Suprapubic skin (tissue), 4 donors: ENCODE measurements at places on chromosomes 5 and 9.

DNA sequence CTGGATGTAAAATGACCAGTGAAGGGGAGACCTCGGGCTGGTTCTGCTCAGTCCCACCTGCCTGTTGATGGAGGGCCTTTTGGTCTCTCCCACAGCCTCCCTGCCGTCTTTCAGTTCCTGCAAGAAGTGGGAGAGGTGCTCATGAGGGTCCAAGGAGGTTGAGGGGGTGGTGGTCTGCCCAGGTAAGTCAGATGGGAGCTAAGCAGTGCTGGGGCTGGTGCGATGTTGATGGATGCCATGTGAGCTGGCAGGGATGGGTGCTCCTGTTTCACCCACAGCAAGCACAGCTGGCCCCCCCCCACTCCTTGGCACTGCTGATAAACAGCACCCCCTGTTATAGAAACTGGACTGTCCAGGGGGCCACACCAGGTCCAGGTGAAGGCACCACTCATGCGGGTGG, 145.6 kb downstream of the NSG2 start:
- no peaks in the 10 kb centered on the region for H3K4me1 ChIP-seq
- H3K4me3 ChIP-seq = no peak overlapping the region
- H3K27ac ChIP-seq = no peak overlapping the region
- no peak for DNase-seq
- H3K36me3 ChIP-seq = no peaks in the 10 kb centered on the region

DNA sequence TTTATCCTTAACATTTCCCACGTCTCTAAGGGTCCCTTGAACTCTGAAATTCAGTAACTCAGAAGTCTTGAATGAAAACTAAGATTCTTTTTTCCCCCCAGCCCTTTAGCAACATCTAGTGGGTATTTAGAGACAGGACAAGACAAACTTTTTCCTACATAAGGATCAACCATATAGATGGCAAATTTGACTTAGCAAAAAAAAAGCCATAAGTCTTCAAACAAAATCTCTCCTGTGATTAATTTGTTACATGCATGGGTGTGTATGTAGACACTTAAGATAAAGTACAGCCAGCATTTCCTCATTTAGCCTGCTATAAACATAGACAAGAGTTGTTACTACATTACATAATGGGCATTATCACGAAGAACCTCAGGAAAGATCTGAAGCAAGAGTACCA, 29.1 kb upstream of the ANKRD31 start:
- H3K4me3 ChIP-seq = no peak overlapping the region
- H3K27ac ChIP-seq = no peak overlapping the region
- no peak for DNase-seq
- no peaks in the 10 kb centered on the region for H3K4me1 ChIP-seq
- H3K27me3 ChIP-seq = peaks cover 3% of the 10 kb centered on the region
- no peaks in the 10 kb centered on the region for H3K36me3 ChIP-seq

DNA sequence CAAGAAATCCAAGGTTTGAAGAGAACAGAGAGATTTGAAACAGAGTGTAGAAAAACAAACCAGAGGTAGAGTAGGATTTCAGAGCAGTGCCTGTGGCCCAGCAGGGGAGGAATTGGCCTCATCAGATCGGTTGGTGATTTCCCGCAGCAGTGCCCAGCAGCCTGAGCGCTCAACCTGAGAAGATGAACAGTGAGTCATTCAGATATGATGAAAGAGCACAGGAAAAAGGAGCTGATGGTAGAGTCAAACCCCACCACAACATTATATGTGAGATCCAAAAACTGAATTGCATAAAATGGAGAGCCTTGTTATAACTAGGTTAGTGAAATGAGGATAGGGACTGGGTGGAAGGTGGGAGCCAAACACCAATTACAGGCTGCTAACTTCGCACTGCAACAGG, 248.9 kb downstream of the PIK3R1 start:
- DNase-seq = no peak
- peaks cover 22% of the 10 kb centered on the region for H3K4me1 ChIP-seq
- H3K27ac ChIP-seq = no peak overlapping the region
- H3K4me3 ChIP-seq = no peak overlapping the region
- H3K27me3 ChIP-seq = no peaks in the 10 kb centered on the region

DNA sequence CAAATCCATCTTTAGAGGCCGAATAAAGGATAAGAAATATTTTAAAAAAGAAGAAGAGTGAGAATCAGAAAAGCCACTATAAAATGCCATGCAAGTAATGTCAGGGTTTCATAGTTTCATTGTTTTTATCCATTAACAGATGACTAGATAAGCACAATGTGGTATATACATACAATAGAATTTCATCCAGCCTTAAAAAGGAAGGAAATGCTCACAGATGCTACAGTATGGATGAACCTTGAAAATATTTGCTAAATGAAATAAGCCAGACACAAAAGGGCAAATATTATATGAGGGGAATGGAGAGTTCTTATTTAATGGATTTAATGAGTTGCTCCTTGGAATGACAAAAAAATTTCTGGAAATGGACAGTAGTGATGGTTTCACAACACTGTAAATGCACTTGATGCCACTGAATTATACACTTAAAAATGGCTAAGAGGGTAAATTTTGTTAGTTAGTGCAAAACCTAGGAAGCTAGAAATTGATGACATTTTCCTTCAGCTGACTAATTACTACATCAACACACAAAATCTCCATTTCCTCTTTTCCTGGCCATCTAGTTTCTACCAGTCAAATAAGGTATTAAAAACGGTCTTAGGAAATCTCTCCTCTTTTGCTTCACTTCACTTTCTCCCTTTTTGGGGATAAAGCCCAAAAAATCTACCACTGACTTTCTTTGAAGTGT, 86.6 kb downstream of the GNA14 start:
- no peak for DNase-seq
- no peaks in the 10 kb centered on the region for H3K36me3 ChIP-seq
- no peaks in the 10 kb centered on the region for H3K4me1 ChIP-seq
- no peak overlapping the region for H3K4me3 ChIP-seq
- no peaks in the 10 kb centered on the region for H3K27me3 ChIP-seq

GRCh38 chr5:84130006-84130580, 254.6 kb downstream of the EDIL3 start:
- no peak overlapping the region for H3K27ac ChIP-seq
- H3K4me3 ChIP-seq = no peak overlapping the region
- H3K36me3 ChIP-seq = no peaks in the 10 kb centered on the region
- H3K4me1 ChIP-seq = no peaks in the 10 kb centered on the region
- no peak for DNase-seq

DNA sequence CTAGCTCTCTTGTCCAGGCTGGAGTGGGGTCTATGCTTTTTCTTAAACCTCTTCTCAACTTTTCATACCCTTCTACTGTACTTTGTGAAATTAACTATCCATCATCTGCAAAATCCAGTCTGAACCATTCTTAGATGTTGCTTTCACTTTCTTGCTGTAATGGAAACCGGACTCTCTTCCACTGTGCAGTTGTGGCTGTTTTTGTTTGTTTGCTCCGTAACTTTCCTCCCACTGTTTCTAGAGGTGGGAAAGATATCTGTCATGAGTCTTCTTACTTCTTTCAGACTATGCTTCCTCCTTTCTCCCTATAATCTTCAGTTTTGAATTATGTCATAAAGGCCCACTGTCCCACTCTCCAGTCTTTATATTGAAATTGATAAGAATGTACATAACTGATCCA, 6.5 kb downstream of the TNPO1 start:
- H3K27ac ChIP-seq = no peak overlapping the region
- H3K4me1 ChIP-seq = peaks cover 15% of the 10 kb centered on the region
- no peak overlapping the region for H3K4me3 ChIP-seq
- no peaks in the 10 kb centered on the region for H3K36me3 ChIP-seq
- no peaks in the 10 kb centered on the region for H3K27me3 ChIP-seq

DNA sequence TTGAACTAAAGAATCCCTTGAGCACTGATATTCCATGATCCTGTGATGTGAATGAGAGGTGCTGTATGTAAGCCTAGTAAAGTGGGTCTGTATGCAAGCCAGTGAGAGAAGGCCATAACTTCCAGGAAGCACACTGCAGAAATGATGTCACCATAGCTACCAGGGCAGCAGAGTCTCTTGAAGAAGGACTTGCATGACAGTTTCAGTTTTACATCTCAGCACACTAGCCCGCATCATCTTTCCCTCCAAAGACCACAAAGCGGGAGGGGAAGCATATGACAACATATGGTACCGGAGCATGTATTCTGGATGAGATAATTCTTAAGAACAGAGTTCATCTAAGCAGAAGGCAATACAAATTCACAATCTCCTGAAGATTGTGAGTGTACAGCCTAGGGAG, 37.6 kb upstream of the MAST4 start:
- H3K27ac ChIP-seq = no peak overlapping the region
- DNase-seq = no peak
- no peaks in the 10 kb centered on the region for H3K27me3 ChIP-seq
- H3K4me3 ChIP-seq = no peak overlapping the region

DNA sequence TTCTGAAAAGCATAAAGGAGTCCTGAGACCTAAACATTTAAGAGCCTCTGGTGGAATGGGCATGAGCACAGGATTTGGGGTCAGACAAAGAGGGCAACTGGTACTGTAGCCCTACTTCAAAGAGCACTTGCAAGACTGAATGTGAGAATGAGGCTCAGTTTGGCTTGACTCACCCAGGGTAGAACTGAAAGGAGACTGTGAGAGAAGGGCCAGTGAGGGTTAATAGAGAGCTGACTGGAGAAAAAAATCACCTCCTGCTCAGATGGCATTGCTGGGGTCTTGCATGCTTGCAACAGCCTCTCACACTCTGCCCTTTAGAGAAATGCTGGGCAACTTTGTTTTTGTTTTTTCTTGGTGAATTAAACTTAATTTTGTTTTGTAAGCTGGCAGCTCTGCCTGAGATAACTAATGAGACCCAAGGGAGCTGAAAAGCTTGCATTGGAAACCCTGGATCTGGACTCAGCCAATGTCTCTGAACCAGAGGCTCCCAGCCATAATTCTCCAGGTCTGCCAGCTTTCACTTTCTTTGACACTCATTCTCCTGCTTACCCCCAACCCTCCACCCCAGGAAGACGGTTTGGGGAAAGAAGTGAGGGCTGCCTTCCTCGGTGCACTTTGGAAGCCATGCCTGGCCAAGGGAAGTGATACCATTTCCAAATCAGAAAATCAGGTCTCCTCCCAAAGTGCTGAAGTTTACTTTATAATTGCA, 161.1 kb upstream of the PANK3 start:
- no peak for DNase-seq
- H3K36me3 ChIP-seq = no peaks in the 10 kb centered on the region
- no peaks in the 10 kb centered on the region for H3K27me3 ChIP-seq

DNA sequence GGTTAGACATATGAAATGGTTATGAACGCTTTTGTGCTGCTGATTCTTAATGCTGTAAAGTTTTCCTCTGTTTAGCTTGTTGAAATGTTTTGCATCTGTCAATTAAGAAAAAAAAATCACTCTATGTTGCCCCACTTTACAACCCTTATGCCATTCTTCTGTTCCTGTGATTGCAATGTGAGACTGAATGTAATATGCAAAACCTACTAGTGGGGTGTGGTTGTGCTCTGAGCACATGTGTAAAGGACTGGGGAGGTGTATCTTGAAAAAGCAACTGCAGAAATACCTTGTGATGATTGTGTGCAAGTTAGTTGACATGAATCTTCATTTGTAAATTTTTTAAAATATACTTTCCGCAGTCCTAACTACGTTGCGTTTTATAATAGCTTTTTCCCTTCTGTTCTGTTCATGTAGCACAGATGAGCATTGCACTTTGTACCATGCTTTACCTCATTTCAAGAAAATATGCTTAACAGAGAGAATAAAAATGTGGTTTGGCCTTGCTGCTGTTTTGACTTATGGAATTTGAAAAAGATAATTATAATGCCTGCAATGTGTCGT, 357.0 kb upstream of the PIK3R1 start:
- no peak overlapping the region for H3K4me3 ChIP-seq
- no peak for DNase-seq
- no peaks in the 10 kb centered on the region for H3K27me3 ChIP-seq
- no peaks in the 10 kb centered on the region for H3K4me1 ChIP-seq
- H3K27ac ChIP-seq = no peak overlapping the region

DNA sequence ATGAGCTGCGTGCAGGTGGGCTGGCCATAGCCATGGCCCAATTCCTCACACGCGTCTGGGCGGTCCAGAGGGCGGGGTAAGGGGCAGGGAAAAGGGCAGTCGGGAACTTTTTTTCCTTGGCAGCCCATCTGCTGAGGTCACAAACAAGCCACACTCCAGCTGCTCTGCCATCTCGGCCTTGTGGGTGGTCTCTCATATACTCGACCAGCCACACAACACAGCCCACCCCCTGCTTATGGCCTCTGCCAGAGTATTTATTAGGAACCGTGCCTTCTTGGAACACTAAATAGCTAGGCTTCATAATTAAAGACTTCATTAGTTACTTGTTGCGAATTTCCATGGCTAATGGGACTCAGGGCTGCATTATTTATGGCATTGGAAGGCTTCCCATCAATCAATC, 98.5 kb upstream of the LHFPL2 start:
- H3K27ac ChIP-seq = no peak overlapping the region
- H3K4me1 ChIP-seq = peaks cover 7% of the 10 kb centered on the region
- H3K4me3 ChIP-seq = no peak overlapping the region

- peak; percentile 20 for DNase-seq
- H3K36me3 ChIP-seq = no peaks in the 10 kb centered on the region
- H3K27me3 ChIP-seq = peaks cover 2% of the 10 kb centered on the region
- H3K4me3 ChIP-seq = no peak overlapping the region
- peaks cover 13% of the 10 kb centered on the region for H3K4me1 ChIP-seq
Observed at GRCh38 chr5:133824661-133825254, 143.7 kb downstream of the C5orf15 start.

DNA sequence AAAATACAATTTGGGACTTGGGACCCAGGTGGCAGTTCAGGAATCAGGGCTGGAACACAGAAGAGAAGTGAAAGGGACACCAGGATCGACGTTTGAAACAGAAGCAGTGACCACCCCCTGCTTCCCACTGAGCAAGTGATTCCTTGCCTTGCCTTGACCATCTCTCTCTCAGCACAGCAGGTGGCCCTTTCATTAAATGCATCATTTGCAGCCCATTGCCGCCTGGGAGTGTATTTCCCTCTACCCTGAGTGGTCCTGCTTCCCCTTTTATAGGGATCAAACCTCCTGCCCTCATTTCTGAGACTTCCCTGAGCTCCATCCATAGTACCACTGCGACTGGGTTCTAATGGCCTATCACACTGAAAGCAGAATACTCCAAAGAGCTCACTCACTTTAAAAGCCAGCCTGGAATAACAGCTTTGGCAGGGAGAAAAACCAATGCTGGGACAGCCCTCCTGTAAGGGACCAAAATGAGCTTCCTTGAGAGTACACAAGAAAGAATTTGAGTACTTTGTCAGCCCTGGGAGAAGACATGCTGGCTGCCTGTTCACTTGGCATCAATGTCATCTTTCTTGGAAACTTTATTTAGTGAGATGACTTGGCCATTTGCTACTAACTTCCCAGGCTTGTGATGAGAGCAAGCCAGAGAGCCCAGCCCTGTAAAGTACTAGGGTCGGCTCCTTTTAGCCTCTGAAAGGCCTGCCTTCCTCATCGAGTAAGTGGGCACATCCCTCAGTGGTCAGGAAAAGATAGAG, 149.7 kb downstream of the SLIT3 start:
- H3K27me3 ChIP-seq = no peaks in the 10 kb centered on the region
- H3K4me3 ChIP-seq = no peak overlapping the region
- H3K36me3 ChIP-seq = no peaks in the 10 kb centered on the region
- no peak for DNase-seq
- no peak overlapping the region for H3K27ac ChIP-seq
